COLO829 (cell line): ENCODE measurements at places on chromosomes 3 and 15.

DNA sequence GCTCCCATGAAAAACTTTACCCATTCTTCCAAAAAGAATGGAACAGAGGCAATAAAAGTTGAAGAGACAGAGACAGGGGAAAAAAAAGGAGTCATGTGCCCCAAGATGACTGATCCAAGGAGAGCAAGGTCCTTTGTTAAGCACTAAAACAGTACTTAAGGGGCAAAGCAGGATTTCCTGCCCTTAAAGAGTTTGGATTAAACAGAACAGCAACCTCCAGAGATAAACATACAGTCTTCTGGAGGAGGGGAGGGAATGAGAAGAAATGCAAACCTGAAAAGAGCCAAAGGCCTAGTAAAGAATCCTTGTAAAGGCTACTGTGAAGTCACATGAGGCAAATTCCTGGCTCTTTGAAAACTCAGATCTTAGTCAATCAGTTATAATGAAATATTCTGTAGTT is 38.2 kb downstream of the SHQ1 start:
- DNase-seq: peak; percentile 49

DNA sequence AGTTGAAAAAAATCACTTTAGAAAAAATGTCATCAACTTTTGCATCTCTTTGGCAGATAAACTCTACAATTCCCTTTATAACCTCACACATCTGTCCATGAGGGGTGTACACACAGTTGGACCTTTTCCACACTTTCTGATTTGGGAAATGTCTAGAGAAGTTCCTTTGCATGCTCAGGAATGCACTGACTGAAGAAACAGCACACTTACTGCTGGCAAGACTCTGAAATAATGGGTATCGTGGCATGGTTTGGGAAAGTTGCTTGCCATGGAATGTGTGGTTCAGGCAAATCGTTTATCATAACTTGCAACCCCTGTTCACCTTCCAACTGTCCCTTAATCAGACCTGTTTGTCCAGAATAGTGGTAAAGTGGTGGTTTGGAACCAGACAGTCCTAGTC is 135.3 kb upstream of the TGFBR2 start:
- no peak for DNase-seq

GRCh38 chr3:5465183-5465582 is 277.7 kb downstream of the EDEM1 start:
- no peak for DNase-seq

DNA sequence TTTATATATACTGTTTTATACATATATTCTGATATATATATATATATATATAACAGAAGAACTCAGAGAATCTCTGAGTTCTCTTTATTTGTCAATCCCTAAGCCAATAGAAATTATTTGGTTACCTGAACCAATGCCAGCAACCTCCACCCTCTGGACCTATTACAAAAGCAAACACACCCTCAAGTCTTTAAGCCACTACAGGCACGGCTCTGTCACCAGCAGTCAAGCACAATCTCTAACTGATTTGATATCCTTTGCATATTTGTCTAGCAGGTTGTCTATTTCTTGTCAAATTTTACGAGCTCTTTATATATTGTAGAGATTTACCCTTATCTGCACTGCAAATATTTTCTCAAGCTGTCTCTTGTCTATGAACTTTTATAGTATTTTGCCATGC is 66.6 kb upstream of the TOPAZ1 start:
- DNase-seq: no peak

GRCh38 chr3:62323241-62323640 is 50.1 kb downstream of the FEZF2 start:
- no peak for DNase-seq

DNA sequence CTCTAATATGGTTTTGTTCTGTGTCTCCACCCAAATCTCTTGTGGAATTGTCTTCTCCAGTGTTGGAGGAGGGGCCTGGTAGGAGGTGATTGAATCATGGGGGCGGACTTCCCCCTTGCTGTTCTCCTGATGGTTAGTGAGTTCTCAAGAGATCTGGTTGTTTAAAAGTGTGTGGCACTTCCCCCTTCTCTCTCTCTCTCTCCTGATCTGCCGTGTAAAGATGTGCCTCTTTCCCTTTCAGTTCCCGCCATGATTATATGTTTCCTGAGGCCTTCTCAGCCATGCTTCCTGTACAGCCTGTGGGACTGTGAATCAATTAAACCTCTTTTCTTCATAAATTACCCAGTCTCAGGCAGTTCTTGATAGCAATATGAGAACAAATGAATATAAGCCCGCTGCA is 33.1 kb downstream of the RETNLB start:
- no peak for DNase-seq

GRCh38 chr15:81253846-81254245 is 57.2 kb downstream of the IL16 start:
- no peak for DNase-seq

- DNase-seq: no peak
Observed at GRCh38 chr3:151119188-151119587, 33.7 kb downstream of the MED12L start.
